ENCODE measurements at places on chromosomes 3 and 15.

DNA sequence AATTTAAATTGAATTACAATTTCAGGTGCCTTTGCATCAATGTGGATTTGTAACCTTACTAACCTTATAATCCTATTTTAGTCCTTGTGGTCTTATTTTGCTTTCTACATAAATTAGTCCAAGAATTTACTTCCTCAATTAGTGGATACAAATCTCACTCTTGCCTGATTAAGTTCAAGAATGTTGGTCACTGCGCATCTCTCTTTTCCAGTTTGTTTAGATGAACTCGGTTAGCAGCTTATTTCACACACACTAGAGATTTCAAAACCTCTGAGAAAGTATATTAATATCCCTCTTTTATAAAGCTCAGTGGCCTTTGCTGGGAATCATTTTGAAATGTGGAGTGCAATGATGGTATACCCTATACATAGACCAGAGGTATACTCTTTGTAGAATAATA, 243.4 kb downstream of the DTWD1 start:
- DNase-seq, result no peak

DNA sequence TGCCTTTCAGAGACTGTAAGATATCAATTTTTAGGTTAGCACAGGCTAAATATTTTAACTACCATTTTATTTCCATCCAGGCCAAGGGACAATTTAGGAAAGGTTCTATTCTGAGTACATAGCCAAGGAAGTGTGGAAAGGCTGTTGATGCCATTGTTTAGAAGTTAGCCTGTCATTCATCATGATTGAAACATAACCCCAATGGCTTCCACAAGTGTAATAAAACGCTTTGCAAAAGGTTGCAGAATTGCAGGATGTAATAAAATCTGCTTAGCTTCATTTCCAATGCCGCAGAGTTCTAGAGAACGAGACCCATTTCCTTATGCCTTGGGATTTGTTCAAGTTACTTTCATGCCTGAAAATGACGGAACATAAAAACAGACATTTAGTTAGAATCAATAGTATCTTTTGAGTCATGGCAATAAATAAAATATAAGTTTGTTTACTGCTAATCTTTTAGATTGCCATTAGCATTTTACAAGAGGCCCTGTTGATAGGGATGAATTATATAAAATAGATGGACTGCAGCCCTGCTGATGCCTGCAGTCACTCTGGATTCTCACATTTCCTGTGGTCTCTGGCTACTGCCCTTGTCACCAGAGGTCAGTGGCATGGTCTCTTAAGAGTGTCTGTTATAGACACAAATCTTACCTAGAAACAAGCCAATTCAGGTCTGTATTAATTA, 678.2 kb upstream of the CFAP20DC start:
- DNase-seq, result no peak

DNA sequence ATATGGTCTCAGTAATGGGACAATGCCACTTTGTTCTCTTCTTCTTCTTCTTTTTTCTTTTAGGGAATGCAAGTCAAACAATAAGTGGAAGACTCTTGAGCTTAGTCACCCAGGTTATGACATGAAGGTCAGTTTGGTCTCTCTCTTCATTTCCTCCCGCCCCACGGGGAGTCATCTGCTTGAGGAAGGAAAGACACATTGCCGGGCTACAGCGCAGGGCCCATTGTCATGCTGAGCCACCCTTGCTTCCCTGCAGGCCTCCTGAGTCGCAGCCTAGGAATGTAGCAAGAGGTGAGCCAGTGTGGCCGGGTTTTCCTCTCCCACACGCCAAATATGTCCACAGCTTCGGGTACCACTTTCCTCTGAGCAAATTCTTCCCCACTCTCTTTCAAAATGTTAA, 47.6 kb downstream of the RAP2B start:
- no peak for DNase-seq

DNA sequence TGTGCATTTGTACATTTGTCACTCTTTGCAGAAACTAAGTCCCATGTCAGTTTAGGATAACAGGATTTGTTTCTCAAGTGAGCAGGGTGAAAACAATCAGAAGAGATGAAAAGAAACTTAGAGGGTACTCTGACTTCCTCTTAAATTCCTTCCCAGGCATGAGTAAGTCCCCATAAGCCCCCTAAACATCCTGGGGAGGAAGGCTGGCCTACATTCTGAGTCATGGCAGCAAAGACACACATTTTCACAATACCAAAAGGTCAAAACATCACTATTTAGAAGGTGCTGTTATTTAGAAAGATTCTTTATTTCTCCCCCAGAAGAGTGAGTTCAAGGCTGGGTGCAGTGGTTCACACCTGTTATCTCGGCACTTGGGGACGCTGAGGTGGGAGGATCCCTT, 7.6 kb upstream of the FOXP1 start:
- DNase-seq, result no peak

GRCh38 chr3:138625707-138626365, 17.3 kb downstream of the FAIM start:
- DNase-seq, result no peak

GRCh38 chr3:196175722-196176121, 35.5 kb downstream of the ZDHHC19 start:
- no peak for DNase-seq

- no peak for DNase-seq
Measured at GRCh38 chr15:73946046-73946721, 19.9 kb downstream of the LOXL1 start.

DNA sequence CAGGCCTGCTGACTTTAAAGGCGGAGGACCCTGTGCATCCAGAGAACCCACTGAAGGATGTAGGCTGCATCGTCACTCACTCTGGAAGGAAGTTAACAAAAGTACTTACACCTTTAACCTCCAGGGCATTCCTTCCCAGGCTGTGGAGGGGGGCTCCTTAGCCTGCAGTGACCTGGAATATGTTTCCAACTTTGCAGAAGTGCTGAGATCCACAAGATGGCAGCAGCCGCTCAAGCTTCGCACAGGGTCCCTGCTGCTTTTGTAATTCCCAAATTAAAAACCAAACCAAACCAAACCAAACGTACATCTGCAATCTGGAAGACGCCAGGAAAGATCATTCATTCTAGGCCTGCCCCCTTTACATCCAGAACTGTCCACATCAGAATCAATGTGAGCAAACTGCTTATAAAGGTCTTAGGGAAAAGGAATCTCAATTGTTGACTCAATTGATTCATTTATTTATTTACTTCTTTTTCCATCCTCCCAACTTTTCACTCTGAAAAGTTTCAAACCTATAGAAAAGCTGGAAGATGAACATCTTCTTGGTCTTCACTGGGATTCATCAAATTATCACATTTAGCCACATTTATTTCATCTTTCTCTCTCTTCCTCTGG, 70.5 kb upstream of the KLHL25 start:
- DNase-seq, result peak; percentile 4

- DNase-seq, result no peak
Measured at GRCh38 chr3:151386056-151386455, 1.5 kb upstream of the P2RY12 start.

DNA sequence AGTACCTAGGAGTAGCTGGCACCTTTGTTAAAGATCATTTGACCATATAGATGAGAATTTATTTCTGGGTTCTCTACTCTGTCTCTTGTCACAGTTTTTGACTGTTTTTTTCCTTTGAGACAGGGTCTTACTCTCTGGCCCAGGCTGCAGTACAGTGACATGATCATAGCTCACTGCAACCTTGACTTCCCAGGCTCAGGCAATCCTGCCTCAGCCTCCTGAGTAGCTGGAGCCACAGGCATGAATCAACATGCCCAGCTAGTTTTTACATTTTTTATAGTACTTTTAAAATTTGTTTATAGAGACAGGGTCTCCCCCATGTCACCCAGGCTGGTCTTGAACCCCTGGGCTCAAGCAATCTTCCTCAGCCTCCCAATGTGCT, 45.0 kb downstream of the BCL2L10 start:
- DNase-seq, result no peak

- no peak for DNase-seq
Measured at GRCh38 chr3:35519936-35520335, 119.4 kb upstream of the ARPP21 start.

GRCh38 chr3:147987549-147987948, 578.4 kb downstream of the ZIC1 start:
- no peak for DNase-seq

DNA sequence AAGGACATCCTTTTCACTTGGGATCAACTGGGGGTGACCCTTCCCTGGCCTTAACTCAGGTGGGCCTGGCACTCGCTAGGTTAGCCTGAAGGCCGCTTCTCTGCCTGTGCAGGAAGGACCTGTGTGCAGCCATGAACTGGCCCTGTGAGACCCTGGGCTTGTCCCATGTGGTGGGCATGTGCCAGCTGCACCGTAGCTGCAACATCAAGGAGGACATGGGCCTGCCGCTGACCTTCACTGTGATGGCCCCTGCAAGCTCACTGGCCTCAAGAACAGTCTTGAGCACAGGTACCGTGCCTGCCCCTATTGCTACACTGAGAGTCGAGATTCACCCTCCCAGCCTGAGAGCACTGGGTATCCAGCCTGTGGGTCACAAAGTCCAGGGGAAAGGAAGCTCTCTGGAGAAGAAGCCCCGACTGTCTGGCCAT, 43.0 kb downstream of the SAXO2 start:
- DNase-seq, result no peak

DNA sequence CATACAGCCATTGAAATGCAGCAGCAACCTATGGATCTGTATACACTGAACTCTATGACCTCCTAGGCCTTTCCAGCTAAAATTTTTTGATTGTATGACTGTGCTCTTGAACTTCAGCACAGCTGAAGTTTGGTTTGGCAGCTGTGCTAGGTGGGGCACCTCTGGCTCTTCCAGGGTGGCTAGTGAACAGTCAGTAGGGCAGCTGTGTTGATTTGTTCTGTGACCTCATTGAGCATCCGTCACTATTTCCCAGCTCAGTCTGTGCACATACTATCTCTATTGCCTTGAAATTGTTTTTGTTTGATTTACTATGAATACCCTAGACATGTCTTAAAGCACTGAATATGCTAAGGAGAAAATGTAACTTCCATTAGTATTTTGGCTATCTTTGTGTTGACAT, 363.2 kb upstream of the NAALADL2 start:
- DNase-seq, result no peak

GRCh38 chr15:28886431-28887338, 911 bp downstream of the APBA2 start:
- peak; percentile 4 for DNase-seq

- DNase-seq, result no peak
Measured at GRCh38 chr3:154656486-154656885, 226.5 kb upstream of the GPR149 start.

GRCh38 chr3:165518346-165518745, 318.9 kb downstream of the BCHE start:
- no peak for DNase-seq

- DNase-seq, result peak; percentile 36
Measured at GRCh38 chr3:63067999-63068645, 192.9 kb upstream of the CADPS start.

DNA sequence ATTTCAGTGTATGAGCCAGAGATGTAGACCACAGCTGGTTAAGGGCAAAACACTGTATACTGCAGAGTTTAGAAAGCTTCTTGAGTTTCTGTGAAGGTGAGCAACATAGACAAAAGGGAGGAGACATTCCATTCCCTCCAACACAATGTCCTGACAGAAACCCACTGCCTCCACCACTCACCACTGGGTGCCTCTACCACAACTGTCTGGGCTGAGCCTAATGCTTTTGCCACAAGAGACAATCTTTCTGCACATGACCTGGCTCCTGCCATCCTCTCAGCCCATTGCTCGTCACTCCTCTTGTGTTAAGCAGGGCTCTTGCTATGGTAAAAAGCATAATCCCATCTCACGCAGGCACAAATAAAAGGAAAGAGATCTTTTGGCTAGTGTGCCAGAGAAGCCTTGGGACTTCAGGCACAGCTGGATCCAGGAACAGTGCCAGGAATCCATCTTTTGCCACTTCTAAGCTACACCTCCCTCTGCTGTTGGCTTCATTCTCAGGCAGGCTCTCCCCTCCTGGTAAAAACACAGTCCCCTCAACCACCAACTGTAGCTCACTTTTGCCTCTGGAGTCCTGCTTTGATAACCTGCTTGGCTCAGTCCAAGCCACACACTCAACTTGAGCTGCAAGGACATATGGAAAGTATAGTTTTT, 140.6 kb upstream of the PRR20G start:
- DNase-seq, result peak; percentile 83

- DNase-seq, result no peak
Measured at GRCh38 chr3:50299929-50300680, 900 bp upstream of the HYAL3 start.

DNA sequence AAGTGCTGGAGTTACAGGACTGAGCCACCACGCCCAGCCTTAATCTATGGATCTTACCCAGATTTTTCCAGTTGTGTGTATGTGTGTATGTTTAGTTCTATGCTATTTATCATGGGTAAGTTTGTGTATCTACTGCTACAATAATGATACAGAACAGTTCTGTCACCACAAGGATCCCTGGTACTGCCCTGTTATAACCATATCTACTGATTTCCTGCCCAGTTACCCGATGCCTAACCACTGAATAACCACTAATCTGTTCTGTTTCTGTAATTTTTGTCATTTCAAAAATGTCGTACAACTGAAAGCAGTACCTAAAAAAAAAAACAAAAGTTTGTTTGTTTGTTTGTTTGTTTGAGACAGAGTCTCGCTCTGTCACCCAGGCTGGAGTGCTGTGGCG, 123.7 kb upstream of the RAP2B start:
- no peak for DNase-seq

DNA sequence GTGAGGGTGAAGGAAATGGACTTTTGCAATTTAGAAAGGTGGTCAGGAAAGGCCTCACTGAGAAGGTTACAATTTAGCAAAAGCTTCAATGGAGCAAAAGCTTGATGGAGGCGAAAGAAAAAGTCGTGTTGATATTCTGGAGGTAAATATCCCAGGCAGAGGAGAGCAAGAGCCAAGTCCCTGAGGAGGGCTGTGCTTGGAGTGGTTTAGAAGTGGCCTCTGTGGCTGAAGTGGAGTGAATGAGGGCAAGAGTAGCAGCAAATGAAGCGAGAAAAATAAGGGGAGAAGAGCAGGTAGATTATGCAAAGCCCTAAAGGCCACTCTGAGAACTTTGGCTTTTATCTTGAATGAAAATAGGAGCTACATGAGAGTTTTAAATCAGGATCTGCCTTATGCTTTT, 54.1 kb downstream of the GUCA1C start:
- no peak for DNase-seq

GRCh38 chr15:25774871-25775270, 88.3 kb downstream of the ATP10A start:
- DNase-seq, result no peak

DNA sequence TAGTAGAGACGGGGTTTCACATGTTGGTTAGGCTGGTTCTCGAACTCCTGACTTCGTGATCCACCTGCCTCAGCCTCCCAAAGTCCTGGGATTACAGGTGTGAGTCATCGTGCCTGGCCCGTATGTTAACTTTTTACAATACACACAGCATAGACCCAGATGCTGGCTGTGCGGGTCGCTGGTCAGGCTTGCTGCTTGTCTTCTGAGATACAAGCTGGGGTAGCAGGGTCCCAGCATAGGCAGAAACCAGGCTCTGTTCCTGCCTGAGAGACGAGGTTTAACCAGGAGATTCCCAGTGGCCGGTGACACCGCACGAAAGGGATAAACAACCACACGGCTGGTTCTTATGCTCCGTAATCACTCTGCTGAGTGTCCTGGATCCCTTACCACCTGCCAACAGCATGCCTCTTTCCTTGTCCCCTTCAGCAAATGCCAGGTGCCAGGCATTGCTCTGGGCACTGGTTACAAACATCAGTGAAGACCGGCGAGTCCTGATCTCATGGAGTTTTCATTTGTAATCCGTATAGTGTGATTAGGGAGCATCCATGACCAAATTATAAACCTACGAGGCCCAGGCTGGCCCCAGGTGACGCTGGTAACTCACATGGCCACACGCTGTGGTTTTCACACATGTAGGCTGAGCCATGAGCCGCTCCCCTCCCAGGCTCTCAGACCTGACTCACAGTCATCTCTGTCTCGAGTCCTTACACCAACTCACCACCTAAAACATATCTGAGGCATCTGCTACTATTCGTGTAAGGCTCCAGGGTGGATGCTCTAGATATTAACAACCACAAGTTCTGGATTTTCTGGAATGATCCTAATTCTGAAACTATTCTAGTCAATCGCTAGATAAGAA, 125.7 kb downstream of the PDZRN3 start:
- no peak for DNase-seq
